ENCODE measurements at places on chromosomes 16 and 17. TPM values are rescaled to one million over a fixed set of nuclear protein-coding genes. Genes with fewer than 3 reads are reported as not detected.
A peak's percentile ranks its signal among the peaks of the same experiment; 100 is the strongest.

The C17orf107 gene
- polyA plus RNA-seq, result 5.3 TPM

The MT3 gene
- polyA plus RNA-seq, result 874 TPM

The ADAD2 gene
- polyA plus RNA-seq, result 0.54 TPM

The SEPTIN1 gene
- polyA plus RNA-seq, result 4.8 TPM

GRCh38 chr16:74729783-74730683, 29.4 kb upstream of the MLKL start:
- DNase-seq, result no peak

GRCh38 chr16:2468725-2469398, 2.2 kb upstream of the NTN3 start:
- peak; percentile 77 for DNase-seq

All from brain (organoid and tissue), 16 donors.